Liver (tissue), 10 donors: ENCODE measurements at places on chromosomes 12 and 14. TPM values are rescaled to one million over a fixed set of nuclear protein-coding genes. Genes with fewer than 3 reads are reported as not detected.

Gene IGFBP6
- 10.5 TPM for polyA plus RNA-seq

Gene NAV3
- 0.42 TPM for polyA plus RNA-seq

Gene RNASE4
- polyA plus RNA-seq, result 176 TPM

Gene MMP14
- 0.86 TPM for polyA plus RNA-seq

Gene POLR3B
- polyA plus RNA-seq, result 5.4 TPM

DNA sequence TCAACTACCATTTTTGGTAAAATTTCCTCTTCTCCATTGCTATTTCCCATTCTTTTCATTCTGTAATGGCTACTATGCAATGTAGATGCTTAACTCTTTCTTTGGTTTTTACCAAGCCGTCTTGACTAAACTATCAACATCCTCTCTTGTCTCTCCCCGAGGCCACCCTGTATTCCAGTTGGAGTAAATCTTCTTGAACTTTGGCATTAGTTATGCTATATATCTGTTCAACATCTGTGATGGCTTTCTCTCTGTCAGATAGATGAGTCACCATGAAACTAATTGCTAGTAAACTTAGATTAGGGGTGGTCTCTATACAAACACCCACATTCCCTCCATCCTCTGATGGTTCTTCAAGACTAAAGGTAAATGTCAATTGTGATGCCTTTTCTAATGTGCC is 63.4 kb downstream of the LMO3 start:
- H3K4me3 ChIP-seq, result no peak overlapping the region
- H3K27ac ChIP-seq, result no peak overlapping the region
- DNase-seq, result no peak
- no peaks in the 10 kb centered on the region for H3K36me3 ChIP-seq
- H3K27me3 ChIP-seq, result no peaks in the 10 kb centered on the region
- H3K4me1 ChIP-seq, result no peaks in the 10 kb centered on the region

DNA sequence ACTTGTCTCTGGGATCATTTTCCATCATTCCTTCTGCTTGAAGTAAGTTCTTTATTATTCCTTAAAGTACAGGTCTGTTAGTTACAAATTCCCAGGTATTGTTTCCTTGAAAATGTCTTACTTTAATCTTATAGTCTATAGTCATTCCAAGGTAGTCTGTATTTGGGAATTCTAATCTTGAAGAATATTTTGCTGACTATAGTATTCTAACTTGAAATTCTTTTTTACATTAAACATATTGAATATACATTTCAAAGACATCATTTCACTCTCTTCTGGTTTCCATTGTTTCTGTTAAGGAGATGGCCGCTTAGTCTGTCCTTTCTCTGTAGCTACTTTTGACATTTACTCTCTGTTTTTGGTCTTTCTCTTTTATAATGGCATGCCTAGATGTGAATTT is 399.8 kb downstream of the TMEM117 start:
- no peaks in the 10 kb centered on the region for H3K4me1 ChIP-seq
- no peaks in the 10 kb centered on the region for H3K36me3 ChIP-seq
- no peaks in the 10 kb centered on the region for H3K27me3 ChIP-seq
- DNase-seq, result no peak
- no peak overlapping the region for H3K4me3 ChIP-seq
- H3K27ac ChIP-seq, result no peak overlapping the region

GRCh38 chr14:77076113-77076631 is 21.9 kb upstream of the CIPC start:
- H3K4me1 ChIP-seq, result peaks cover 19% of the 10 kb centered on the region
- H3K4me3 ChIP-seq, result peak overlapping the region; percentile 55
- H3K27ac ChIP-seq, result peak overlapping the region; percentile 89
- H3K27me3 ChIP-seq, result no peaks in the 10 kb centered on the region
- no peaks in the 10 kb centered on the region for H3K36me3 ChIP-seq

DNA sequence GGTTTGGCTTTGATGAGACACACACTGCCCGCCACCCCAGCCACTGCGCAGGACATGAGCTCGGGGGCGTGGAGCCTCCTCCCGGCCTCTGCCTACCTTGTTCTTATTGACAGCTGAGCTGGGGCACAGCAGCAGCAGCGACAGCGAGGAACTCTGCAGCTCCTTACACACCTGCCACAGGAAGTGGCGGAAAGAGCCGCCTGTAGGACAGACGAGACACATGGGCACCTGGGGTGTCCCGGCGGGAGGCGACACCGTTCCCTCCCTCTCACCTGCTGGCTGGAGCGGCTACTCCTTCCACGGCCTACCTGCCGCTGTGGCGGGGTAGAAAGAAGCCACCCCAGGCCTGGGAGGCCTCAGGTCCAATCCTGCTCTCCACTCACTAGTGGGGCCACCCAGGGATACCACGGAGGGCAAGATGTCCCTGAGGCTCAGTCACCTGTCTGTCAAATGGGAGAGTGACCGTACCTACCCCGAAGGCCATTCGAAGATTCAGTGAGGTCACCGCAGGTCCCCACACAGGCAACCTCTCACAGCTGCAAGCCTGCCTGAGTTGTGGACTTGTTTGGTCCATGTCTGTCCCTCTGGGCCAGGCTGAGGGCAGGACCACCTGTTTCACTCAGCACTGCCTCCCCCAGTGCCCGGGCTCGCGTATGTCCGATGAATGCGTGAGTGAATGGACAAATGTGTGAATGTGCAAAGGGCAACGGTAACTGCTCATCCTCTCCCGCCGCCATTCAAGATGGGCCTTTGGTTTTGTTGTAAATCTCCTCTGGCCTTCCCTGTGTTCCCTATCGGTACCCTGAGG is 42.6 kb downstream of the TRAFD1 start:
- H3K27me3 ChIP-seq, result no peaks in the 10 kb centered on the region
- H3K36me3 ChIP-seq, result peaks cover 20% of the 10 kb centered on the region
- no peak overlapping the region for H3K27ac ChIP-seq
- no peaks in the 10 kb centered on the region for H3K4me1 ChIP-seq
- H3K4me3 ChIP-seq, result no peak overlapping the region
- no peak for DNase-seq

DNA sequence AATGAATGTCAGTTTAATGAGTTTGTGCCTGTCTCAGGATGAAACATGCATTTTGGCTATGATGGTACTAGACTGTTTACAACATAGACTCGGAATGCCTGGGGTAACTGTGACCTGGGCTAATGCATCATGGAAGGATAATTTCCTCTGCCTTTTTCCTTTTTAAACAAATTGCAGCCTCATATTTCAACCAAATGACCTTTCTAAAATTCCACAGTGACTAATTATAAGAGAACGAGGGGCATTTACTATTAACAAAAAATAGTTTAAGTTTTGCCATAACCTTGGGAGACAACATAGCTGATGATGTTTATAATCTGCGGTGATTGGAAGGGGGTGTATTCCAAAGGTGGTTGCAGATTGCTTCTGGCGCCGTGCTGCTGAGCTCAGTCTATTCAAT is 1140.5 kb downstream of the GALC start:
- H3K4me1 ChIP-seq, result no peaks in the 10 kb centered on the region
- no peaks in the 10 kb centered on the region for H3K36me3 ChIP-seq
- no peak for DNase-seq
- no peaks in the 10 kb centered on the region for H3K27me3 ChIP-seq
- no peak overlapping the region for H3K4me3 ChIP-seq

- no peaks in the 10 kb centered on the region for H3K27me3 ChIP-seq
- H3K27ac ChIP-seq, result no peak overlapping the region
- H3K4me1 ChIP-seq, result peaks cover 7% of the 10 kb centered on the region
- H3K4me3 ChIP-seq, result no peak overlapping the region
- H3K36me3 ChIP-seq, result no peaks in the 10 kb centered on the region
Measured at GRCh38 chr12:69338936-69339335, 9.2 kb upstream of the LYZ start.

DNA sequence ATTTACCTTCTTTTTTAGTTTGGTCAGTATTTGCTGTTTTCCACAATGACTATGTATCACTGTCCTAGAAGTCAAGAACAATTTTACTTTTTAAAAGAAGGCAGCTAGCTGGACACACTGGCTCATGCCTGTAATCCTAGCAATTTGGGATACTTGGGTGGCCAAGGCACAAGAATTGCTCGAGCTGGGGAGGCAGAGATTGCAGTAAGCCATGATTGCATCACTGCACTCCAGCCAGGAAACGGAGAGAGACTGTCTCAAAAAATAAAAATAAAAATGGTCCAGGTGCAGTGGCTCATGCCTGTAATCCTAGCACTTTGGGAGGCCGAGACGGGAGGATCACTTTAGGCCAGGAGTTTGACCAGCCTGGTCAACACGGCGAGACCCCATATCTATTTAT is 28.3 kb downstream of the MDM1 start:
- no peaks in the 10 kb centered on the region for H3K4me1 ChIP-seq
- H3K4me3 ChIP-seq, result no peak overlapping the region
- no peaks in the 10 kb centered on the region for H3K27me3 ChIP-seq

GRCh38 chr12:96420277-96420835 is 20.1 kb upstream of the CDK17 start:
- no peaks in the 10 kb centered on the region for H3K4me1 ChIP-seq
- H3K4me3 ChIP-seq, result no peak overlapping the region

DNA sequence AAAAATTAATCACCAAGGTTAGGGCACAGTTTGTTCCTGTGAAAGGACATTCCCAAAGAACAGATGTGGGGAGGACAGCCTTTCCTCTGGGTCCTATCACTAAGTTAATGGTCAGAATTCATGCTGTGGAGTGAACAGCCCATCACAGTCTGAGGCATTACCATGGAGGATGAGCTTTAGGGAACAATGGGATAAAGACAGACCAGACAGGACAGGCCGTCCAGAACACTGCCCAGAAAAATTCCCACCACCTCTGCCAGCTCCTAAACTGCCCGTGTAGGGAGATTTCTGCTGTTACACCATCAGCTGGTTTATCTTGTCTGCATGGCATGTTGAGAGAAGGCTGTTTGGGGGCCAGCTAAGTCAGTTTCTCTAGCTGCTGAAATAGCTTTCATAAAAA is 49.6 kb upstream of the IFNG-AS1 start:
- H3K36me3 ChIP-seq, result no peaks in the 10 kb centered on the region
- H3K27me3 ChIP-seq, result peaks cover 5% of the 10 kb centered on the region
- no peak overlapping the region for H3K4me3 ChIP-seq
- no peaks in the 10 kb centered on the region for H3K4me1 ChIP-seq
- H3K27ac ChIP-seq, result no peak overlapping the region

- no peak overlapping the region for H3K27ac ChIP-seq
- no peak overlapping the region for H3K4me3 ChIP-seq
- H3K36me3 ChIP-seq, result no peaks in the 10 kb centered on the region
- H3K4me1 ChIP-seq, result no peaks in the 10 kb centered on the region
Measured at GRCh38 chr12:130031571-130032189, 127.9 kb upstream of the TMEM132D start.

GRCh38 chr12:48279101-48279500 is 71.6 kb downstream of the ZNF641 start:
- H3K36me3 ChIP-seq, result no peaks in the 10 kb centered on the region
- H3K27me3 ChIP-seq, result no peaks in the 10 kb centered on the region
- H3K4me3 ChIP-seq, result no peak overlapping the region
- DNase-seq, result no peak

DNA sequence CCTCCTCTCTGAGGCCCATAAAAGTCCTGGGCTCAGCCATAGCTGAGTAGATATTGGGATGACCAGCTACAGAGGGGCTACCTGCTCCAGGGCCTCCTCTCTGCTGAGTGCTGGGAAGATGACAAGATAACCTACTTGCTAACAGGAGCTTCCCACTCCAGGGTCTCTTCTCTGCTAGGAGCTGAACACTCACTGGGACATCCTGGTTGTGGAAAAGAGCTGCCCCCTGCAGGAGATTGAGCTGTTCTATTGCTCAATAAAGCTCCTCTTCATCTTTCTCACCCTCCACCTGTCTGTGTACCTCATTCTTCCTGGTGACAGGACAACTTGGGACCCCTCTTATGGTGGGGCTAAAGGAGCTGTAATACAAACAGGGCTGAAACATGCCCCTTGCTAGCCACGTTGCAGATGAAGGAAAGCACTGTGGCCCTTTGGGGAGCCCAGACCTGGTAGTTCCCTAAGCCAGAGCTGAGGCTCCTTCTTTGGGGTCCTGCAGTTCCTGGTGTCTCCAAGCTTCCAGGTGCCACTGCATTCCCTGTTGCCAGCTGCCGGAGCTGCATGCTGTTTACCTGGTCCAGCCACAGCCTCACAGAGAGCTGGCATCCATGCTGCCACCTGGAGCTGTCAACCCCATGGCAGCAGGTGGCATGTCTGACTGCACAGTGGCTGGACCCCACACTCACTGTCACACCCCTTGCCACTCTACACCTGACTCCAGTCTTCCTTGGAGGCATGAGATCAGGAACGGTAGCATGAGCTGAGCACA is 598.5 kb upstream of the LMO3 start:
- no peak overlapping the region for H3K4me3 ChIP-seq
- H3K27me3 ChIP-seq, result no peaks in the 10 kb centered on the region
- no peaks in the 10 kb centered on the region for H3K36me3 ChIP-seq
- no peak for DNase-seq

- H3K27me3 ChIP-seq, result no peaks in the 10 kb centered on the region
- no peak overlapping the region for H3K27ac ChIP-seq
- no peak for DNase-seq
- peaks cover 5% of the 10 kb centered on the region for H3K4me1 ChIP-seq
Measured at GRCh38 chr12:88310666-88311065, 168.6 kb downstream of the TMTC3 start.

- no peak for DNase-seq
- H3K4me1 ChIP-seq, result no peaks in the 10 kb centered on the region
- H3K27ac ChIP-seq, result no peak overlapping the region
- H3K27me3 ChIP-seq, result no peaks in the 10 kb centered on the region
Measured at GRCh38 chr14:39243831-39244230, 10.1 kb downstream of the MIA2 start.

DNA sequence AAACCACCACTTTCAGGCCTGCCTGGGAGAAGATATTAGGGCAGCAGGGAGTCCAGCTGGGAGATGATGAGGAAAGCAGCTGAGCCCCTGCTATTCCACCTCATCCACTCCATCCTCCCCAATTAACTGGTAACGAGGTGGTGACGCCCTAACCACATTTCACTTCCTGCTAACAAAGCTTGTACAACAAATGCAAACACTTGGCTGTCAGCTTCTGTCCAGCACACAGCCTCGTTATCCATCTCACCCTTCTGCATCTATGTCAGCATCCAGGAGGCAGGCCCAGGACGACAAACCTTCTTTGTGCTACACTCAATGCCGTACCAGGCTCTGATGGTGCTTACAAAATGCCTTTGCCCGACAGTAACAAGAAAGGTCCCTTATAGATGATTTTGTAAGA is 225.4 kb downstream of the APAF1 start:
- H3K27ac ChIP-seq, result no peak overlapping the region
- H3K36me3 ChIP-seq, result no peaks in the 10 kb centered on the region
- no peaks in the 10 kb centered on the region for H3K27me3 ChIP-seq
- H3K4me3 ChIP-seq, result no peak overlapping the region
- H3K4me1 ChIP-seq, result no peaks in the 10 kb centered on the region
- DNase-seq, result no peak

DNA sequence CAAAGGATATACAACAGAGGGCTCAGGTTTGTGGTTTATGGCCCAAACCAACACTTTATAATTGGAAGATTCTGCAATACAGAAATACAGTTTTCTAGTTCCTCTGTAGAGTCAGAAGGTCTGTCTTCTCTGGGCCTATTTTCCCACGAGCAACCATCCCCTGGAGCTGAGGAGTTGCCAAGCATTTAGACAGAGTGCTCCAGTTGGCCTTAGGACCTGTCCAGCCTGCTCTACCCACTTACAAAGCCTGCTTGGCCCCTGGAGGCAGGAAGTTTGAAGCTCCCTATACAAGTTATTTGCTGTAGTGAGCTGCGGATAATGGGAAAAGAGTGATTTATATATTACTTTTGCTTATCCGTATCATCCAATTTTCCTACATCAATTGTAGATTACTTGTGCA is 60.8 kb upstream of the HSPB8 start:
- peaks cover 1% of the 10 kb centered on the region for H3K36me3 ChIP-seq
- H3K4me3 ChIP-seq, result no peak overlapping the region
- H3K4me1 ChIP-seq, result no peaks in the 10 kb centered on the region
- no peak for DNase-seq
